Stimulated activated CD8-positive, alpha-beta memory T cell treated with anti-CD3 and anti-CD28 coated beads, Interleukin-15, amount 100 ng/mL, for 24 hours (primary cell): ENCODE measurements at places on chromosomes 4 and X.

DNA sequence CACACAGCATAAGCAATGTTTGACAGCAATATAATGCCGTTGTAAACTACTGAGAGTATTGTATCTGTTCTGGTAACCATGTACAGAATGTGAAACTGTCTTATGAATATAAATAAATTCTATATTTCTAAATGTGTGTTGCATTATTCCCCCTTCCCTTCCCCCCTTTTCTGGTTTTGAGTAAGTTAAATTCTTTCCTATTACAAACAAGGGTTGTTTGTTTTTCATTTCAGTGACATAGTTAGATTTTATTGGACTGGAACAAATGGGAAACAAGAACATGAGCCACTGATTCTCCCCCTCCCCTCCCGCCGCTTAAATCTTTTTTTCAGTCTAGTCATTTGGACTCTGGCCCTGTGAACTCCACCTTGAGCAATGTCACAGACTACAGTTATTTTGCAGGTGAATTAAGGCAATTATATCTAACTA, 69.8 kb downstream of the GPAT3 start:
- DNase-seq, result no peak

GRCh38 chr4:158535130-158535614, 13.5 kb downstream of the RXFP1 start:
- DNase-seq, result no peak

GRCh38 chr4:90419124-90419711, 292.0 kb downstream of the CCSER1 start:
- no peak for DNase-seq

DNA sequence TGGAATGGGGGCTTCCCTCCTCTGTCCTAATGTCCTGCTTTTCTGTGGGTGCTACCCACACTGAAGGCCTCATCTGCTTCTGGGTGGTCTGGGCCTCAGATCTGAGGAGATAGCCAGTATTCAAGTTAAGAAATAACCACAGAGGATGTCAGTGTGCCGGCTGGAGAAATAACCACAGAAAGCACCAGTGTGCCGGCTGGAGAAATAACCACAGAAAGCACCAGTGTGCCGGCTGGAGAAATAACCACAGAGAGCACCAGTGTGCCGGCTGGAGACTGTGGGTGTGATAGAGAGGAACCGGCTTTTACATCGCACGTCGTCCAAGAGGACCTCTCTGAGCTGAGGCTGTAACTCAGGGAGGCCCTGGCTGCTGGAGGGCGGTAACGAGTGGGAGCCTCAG, 65.7 kb upstream of the PSAPL1 start:
- DNase-seq, result no peak

- DNase-seq, result no peak
These were observed 489.3 kb upstream of the DIPK2B start for GRCh38 chrX:45689971-45690370.

DNA sequence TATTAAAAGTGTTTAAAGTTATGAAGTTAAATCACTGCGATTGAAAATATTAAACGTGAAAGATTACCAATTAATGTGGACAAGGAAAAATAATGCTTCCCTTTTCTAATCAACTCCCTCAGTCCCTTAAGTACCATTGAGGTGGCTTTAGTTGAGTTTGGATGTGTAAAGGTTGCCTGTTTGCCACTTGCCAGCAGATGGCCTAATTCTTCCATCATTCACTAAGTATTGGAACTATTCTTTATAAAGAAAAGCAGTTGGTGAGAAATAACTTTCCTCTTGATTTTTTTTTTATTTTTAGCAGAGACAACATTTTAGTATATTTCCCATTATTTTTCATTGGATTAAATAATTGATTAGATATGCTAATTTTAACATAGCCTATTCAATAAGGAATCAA, 295.9 kb upstream of the TACR3 start:
- DNase-seq, result no peak

DNA sequence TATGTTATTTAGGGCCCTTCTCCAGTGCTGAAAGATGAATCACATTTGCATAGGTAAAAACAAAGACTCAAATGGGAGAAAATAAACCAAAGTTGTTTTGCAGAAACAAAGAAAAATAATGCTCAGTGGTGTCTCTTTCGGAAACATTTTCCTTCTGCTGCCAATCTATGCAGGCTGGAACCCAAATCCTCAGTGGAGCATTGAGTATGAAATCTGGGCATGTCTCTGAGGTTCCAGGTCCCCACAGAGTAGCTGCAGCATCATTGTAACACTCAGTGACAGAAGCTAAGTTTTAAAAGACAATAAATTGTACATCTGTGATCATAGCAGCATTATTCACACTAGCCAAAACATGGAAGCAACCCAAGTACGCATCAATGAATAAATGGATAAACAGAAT, 303.6 kb downstream of the FBXW7 start:
- no peak for DNase-seq

GRCh38 chr4:185068837-185069236, 50.5 kb downstream of the HELT start:
- DNase-seq, result no peak

GRCh38 chr4:137531986-137532868, at the start of gene PCDH18:
Gene PCDH18, minus strand, starts transcription at chr4:137532494. Its CDS starts 406 bp downstream, at chr4:137532088.
- DNase-seq, result no peak

- no peak for DNase-seq
These were observed 88.4 kb downstream of the ZXDA start for GRCh38 chrX:57821703-57822387.

DNA sequence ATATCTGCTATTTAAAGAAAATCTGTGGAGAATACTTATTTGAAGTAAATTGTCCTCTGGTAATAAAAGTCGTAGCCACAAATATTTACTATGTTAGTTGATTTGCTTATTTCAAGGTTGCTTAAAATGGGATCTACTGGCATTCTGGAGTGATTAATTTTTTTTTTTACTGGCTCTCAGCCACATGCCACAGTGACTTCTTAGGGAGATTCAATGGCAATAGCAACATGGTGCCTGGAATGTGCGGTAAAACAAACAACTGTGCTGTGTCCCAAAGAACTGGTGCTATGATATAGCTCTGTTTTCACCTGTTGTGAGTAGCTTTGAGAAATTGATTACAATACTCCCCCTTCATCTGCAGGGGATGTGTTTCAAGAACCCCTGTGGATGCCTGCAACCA, 324.3 kb downstream of the GPAT3 start:
- DNase-seq, result no peak

GRCh38 chrX:38375891-38376290, 23.5 kb downstream of the OTC start:
- DNase-seq, result no peak

GRCh38 chr4:100838286-100838685, 320.5 kb upstream of the EMCN start:
- no peak for DNase-seq

GRCh38 chr4:139042981-139043460, 27.4 kb downstream of the NOCT start:
- DNase-seq, result no peak

GRCh38 chr4:151717909-151718628, 42.7 kb downstream of the GATB start:
- no peak for DNase-seq

DNA sequence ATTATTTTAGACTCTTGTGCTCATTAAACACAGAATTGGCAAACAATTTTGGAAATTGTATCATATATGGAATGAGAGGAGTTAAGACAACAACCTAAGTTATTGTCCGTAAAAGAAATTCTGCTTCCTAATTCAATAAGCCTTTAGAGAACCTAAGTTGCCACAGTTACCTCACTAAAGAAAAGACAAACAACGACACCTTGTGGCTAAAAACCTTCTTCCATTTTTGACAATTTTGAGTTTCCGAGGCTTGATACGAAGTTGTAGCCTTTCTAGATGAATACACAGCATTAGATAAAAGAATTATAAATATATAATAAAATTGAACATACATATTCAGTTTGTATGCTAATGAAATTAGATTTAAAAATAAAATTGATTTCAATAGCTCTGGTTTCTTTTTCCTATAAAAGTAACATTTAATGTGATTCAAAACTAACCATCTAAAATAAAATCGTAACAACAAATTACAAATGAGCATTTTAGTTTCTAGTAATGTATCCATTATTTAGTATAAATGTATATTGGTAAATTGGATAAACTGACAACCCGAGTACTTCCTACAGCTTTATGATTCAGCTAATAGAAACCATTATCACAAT, 275.1 kb downstream of the GPM6A start:
- DNase-seq, result no peak
